ENCODE measurements at places on chromosomes 6 and 20.

- no peak for DNase-seq
These were observed 90.1 kb downstream of the RSPH3 start for GRCh38 chr6:158909938-158910337.

DNA sequence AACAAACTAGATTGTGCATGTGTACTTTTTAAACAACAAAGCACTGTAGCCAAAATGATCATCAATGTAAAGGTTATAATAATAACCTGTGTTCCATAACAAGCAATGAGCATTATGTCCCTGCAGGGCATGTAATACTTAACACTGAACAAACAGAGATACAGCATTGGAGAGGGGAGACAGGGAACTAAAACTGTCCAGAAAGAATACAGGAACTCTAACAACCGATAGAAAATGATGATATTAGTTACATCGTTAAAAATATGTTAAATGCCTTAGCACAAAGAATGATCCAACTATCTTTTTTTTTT lies 80.5 kb downstream of the COL9A1 start:
- DNase-seq, result no peak

DNA sequence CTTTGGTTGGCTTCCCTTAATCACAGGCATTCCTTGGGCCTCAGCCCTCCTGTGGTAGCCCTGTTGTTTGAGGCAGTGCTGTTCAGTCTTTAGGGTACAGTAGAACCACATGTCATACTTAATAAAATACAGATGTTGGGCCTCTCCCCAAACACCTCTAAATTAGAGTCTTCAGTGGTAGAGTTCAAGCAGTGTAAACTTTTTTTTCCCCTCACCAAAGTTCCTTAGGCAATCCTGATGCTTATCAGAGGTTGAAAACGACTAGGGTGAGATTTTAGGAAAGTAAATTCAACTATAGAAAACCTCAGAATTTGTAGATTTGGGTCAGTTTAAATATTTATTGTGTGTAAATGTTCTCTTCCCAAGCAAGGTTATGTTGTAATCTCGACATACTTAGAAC lies 44.6 kb downstream of the BLTP3A start:
- DNase-seq, result no peak

DNA sequence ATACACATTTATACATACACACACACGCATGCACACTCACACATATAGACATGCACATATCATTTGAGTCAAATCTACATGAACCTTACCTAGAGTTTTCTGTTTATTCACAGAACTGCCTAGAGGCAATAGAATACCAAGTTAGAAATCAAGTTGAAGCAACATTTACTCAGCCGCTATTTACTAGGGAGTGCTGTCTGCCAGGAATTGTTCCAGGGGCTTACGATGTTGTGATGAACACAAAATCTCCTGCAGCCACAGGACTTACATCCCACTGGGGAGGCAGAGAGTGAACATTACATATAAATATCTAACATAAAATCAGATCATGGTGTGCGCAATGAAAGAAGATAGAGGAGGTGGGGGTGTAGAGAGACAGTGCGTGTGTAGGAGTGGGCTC lies 80.4 kb downstream of the GCLC start:
- DNase-seq, result no peak

DNA sequence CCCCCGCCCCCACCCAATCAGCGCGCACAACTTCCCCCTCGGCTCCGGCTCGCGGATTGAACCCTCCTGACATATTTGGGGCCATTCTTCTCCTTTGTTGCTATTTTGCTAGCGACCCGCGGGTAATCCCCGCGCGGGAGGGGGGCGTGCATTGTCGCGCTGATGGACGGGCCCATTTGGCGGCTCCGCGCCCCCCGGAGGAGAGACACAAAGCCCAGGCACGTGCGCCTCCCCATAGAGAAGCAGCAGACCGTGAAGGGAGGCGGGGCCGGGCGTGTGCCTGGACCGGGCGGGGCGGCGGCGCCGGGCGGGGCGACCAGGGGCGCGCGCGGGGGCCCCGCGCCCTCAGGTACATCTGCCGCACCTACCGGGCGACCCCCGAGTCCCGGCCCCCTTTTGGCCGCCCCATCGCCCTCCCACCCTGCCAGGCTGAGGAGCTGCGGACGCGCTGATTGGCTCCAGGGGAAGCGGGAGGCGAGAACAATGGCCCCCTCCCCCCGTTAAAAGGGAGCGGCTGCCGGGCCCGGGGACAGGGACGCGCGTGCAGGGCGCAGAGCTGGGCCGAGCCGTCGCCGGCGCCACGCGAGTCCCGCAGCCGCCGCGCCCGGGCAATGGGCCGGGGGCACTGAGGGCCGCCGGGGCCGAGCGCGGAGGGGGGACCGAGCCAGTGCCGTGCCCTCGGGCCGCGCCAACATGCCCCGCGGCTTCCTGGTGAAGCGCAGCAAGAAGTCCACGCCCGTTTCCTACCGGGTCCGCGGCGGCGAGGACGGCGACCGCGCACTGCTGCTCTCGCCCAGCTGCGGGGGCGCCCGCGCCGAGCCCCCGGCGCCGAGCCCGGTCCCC lies at the start of gene INSM1:
Gene INSM1, plus strand, starts transcription at position 530 of the 843 bp plus-strand sequence. Its CDS starts 164 bp downstream, at position 694.
- no peak for DNase-seq

Data from HCT116 (cell line).